ENCODE measurements at places on chromosomes 6 and 20. TPM values are rescaled to one million over a fixed set of nuclear protein-coding genes. Genes with fewer than 3 reads are reported as not detected.

GRCh38 chr6:46284475-46284874, 113.7 kb upstream of the ENPP5 start:
- no peak for DNase-seq

- no peak for DNase-seq
These were observed 99.0 kb downstream of the TMEM242 start for GRCh38 chr6:157224178-157224950.

- no peak for DNase-seq
These were observed 65.5 kb downstream of the LAMA4 start for GRCh38 chr6:112188906-112189305.

DNA sequence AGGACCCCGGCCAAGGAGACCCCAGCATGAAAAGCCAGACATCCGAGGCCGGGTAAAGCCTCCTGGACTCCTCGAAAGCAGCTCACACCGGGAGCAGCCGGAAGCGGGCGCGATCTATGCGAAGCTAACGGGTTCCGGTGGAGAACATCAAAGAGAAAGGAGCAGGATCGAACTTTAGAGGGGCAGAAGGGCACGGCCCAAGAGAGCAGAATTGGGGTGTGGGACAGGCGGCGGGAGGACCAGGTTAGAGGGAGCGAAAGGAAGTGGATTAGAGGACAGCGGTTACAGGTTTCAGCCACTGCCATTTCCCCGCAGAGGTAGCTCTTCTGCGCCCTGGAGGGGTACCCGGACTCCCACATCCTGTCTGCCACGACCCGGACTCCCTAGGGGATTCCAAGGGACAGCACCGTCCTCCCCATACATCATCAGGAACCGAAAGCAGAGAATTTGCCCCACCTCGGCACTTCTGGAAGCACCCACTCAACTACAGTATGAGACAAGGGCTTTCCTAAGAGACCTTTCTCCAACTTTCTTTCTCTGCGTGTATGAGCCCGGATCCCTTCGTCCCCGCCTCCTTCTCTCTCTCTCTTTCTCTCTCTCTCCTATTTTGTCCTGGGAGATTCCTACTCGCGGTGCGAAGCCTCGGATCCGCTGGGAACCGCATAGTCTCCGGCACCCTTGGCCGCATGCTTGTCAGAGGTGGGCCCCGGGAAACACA, 507 bp upstream of the VGLL2 start:
- DNase-seq: no peak

- DNase-seq: no peak
These were observed 527.5 kb upstream of the ID4 start for GRCh38 chr6:19309661-19310060.

- no peak for DNase-seq
These were observed 7.6 kb upstream of the CCN2 start for GRCh38 chr6:131958542-131959470.

- no peak for DNase-seq
These were observed 26.3 kb downstream of the FAM50B start for GRCh38 chr6:3875486-3875885.

GRCh38 chr6:127090051-127090450, 28.4 kb upstream of the RSPO3 start:
- no peak for DNase-seq

DNA sequence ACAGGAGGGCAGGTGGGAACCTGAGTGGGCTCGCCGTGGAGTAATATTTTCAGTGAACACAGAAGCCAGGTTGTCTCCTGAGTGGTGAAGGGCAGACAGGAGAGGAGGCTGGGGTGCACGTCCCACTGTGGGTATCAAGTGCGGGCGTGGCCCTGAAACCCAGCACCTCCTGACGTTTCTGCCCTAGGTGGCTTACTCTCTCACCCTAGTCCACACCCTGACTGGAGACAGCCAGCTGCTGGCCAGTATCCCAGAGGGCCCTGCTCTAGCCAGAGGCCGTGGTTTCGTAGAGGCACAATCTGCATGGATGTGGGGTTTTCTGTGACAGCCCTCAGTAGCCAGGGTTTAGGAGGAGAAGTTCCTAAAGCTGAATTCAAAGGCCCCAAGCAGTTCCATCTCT, 86.7 kb downstream of the TRERF1 start:
- DNase-seq: no peak

DNA sequence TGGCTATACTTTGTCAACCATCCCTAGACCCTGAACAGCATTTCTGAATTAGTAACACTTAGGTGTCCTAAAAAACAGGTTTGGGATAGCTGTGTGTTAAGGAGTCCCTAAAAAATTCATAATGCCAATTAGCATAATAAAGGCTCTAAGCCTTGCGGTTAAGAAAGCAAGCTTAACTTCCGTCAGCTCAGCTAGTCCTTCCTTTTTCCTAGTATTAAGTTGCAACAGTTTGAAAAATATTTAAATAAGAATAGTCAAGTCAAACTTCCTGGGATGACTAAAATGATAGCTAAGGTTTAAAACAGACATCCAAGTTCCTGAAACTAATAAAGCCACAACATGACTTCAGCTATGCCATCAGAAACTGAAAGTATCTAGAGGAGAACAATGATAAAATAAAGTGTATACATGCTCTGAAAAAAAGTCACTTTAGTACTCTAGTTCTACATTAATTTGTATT, 3.5 kb downstream of the AKIRIN2 start:
- no peak for DNase-seq

DNA sequence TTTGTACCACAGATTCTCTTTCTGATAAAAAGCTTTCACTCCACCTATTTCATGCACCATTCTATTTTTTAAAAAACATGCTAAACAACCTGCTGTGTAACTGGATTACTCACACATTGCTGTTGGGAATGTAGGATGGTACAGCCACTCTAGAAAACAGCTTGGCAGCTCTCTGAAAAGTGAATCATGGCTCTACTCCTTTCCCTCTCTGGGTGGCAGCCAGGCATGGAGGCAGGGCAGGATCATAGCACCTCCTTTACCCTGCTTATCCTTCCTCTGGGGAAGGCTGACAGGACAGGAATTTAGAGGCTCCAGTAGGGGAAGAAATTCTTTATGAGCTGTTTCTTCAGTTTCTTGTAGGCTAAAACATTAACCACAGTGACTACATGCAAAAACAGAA, 6.7 kb upstream of the VNN2 start:
- peak; percentile 94 for DNase-seq

GRCh38 chr6:113856625-113857555, at the start of gene MARCKS:
Gene MARCKS, plus strand, starts transcription at chr6:113857345. Its CDS starts 401 bp downstream, at chr6:113857746.
- DNase-seq: peak; percentile 78

DNA sequence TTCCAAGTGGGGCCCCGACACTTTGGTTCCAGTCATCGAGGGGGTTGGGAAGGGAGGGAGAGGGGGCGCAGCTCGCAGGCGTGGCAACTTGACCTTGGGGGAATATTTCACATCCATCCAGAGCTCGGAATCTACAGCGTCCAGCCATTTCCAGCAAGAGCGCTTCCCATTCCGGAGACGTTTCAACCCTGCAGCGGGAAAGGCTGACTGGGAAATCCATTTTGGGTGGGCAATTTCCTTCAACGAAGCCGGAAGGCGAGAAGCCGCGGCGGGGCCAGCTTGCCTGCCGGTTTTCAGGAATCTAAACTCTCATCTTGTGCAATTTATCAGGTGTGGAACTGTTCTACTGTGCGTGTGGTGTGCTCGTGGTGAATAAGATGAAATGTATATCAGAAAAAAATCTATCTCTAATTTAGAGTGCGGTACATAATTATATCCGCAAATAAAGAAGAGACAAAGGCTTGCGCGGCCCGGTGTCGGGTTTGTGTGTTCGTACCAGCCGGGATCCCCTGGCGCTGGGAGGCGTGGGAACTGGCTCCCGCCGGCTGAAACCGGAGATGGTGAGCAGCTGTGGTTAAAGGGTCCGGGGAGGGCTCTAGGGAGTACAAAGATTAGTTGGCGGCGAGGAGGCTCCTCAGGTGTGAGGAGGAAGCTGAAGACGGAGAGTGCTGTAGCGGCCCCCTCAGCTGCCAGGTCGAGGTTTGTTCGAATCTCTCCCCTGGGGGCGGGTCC, 4.8 kb downstream of the SLC32A1 start:
- DNase-seq: no peak

DNA sequence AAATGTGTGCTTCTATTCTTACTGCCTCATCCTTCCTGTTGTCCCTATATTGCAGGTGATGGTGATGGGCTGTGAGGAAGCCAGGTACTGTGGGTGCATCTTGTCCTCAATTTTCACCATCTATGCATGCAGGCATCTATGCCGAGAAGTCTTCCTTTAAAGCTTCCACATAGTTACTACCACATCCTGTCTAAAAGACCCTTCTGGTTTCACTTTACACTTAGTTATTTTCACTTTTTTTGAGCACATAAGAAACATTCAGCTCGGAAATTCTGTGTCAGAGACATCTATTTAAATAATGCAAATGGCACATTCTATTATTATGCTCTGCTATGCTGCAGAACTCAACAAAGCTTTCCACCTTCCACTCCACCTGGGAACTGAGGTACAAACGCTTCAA, 28.2 kb upstream of the FABP7 start:
- no peak for DNase-seq

DNA sequence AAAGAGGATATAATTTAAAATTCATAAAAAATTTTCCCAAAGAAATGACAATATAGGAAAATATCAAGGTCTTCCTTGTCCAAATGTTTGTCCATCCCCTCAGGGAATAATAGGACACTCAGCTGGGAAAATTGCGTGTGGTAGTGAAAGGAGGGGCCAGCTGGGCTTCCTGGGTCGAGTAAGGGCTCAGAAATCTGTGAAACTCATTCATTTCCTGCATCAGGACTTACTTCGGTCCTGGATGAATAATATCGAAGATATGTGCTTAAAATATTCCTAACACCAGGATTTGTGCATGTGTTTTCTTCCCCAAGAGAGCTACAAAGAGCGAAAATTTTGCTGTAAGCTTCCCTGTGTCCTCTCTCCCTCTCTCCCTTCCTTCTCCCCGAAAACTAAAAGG, 118.2 kb upstream of the GJE1 start:
- peak; percentile 94 for DNase-seq

DNA sequence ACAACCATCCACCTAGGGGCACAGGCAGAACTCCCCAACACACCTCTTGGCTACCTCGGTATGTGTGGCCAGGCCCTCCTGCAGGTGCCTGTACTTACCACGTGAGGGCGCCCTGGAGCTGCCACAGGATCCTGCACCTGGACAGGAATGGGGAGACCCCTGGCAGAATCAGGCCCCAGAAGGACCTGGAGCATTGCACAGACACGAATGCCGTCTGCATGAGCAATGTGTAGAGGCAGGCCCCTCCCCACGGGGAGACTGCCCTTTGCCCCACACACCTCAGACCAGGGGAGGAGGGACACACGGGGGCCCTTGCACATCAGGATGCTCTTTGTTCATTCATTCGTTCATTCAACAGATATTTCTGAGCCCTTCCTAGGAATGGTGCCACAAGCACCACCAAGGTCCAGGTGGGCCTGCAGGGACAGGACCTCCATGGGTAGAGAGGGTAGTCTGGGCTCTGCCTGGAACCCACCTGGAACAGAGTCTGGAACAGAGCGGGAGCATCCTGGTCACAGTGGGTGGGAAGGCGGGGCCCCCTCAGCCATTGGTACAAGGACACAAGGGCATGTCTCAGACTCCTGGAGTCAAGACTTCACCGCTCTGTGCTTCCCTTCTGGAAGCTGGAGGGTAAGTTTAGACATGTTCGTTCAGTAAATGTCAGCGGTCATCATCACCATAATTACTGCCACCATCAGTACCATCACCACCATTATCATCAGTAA, 32.3 kb downstream of the YTHDF1 start:
- DNase-seq: no peak

DNA sequence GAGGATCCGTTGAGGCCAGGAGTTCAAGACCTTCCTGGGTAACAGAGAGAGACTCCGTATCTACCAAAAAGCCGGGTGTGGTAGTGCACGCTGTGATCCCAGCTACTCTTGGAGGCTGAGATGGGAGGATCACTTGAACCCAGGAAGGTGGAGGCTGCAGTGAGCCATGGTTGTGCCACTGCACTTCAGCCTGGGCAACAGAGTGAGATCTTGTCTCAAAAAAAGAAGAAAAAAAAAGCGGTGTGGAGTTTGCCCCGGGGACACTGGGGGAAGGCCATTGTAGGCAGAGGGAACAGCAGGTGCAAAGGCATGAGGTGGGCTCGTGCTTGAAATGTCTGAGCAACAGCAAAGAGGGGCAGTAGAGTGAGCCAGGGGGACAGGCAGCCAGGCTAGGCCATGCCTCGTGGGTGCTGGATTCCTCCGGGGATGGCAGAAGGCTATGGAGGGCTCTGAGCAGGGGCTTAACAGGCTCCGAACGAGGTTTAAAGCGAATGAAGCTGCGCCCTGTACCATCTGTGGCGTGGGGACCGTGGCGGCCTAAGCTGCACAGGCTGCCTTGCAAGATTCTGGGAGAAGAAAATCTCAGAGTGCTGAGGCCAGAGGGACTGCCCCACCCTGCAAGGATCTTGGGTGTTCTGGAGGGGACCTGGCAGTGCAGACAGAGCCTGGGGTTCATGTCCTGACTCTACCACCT, 36.9 kb upstream of the NOL4L start:
- no peak for DNase-seq

- DNase-seq: no peak
These were observed 203.0 kb downstream of the KCNQ5 start for GRCh38 chr6:72824833-72825232.

ZC2HC1B gene
- total RNA-seq: not detected

TXLNB gene
- total RNA-seq: 0.07 TPM

TFAP2D gene
- not detected for total RNA-seq

DLL1 gene
- total RNA-seq: 0.39 TPM
